ENCODE measurements at places on chromosomes 16 and 17.

DNA sequence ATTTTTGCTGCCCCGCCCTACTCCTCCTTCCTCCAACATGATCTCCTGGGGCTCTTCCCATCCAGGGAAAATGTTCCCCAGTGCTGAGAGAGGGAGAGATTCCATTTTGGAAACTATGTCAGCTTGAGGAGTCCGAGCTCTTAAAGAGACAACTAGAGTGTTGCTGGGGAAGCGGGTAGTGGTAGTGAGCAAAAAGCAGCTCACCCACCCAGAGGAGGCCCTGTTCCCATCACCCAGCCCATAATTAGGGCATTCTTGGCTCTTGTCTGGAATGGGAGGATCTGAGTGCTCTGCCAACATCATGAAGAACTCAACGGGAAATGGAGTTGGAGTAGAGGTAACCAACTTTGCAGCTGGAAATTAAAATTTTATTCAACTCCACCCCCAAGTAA, 9.1 kb upstream of the MSL1 start:
- no peak for DNase-seq

DNA sequence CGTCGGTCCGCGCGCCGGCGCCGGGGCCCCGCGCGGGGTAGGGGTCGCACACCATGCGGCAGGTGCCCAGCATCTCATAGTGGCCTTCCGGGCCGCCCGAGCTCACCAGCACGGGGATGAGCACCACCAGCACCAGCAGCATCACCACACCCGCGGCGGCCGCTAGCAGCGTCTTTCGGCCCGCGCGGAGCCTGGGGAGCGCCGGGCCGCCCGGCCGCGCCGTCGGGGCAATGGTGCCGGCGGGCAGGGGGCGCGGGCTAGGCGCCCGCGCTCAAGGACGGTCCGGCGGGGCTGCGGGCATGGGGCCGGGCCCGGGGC, 237 bp downstream of the C1QL1 start:
- DNase-seq: no peak

- DNase-seq: no peak
Measured at GRCh38 chr17:72056155-72056554, 64.7 kb upstream of the SOX9 start.

DNA sequence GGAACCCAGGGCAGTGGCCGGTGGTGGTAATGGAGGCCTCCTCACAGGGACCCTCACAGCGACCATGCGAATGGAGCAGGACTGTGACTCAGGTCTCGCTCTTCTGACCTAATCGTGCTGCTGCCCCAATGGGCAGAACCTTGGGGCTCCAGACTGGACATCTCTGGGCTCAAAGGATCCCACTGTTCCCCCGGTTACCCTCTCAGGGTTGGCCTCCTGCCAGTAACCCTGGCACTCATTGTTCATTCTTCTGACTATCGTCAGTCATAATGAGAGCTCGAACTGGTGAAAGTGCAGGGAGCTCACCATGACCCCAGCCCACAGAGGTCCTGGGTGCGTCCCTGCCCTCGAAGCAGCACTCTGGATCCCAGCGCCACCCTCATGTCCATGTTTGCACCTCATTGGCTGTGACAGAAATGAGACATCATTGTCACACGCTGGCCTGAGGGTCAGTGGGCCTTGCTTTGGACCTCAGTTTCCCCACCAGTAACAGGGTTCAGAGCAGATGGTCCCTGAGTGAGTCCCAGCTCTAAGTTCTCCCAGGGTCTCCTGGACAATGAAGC, 4.0 kb upstream of the NPRL3 start:
- DNase-seq: peak; percentile 54

- DNase-seq: no peak
Measured at GRCh38 chr17:63774969-63775265, 947 bp downstream of the DDX42 start.

DNA sequence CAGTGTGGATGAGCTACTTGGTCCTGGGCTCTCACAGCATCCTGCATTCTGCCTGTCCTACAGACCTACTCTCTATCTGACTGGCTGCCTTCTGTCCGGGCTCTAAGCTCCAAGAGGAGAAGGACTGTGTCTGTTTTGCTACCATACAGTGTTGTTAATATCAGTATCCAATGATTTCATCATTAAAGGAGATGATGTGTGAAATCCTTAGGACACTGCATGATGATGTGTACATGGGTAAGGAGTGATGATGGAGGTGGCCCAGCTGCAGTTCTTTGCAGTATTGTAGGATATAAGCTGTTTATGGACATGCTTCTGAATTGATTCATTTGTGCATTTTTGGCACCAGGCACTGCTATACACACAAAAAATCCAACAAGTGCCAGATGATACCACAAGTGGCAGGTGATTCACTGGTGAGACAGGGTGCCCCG, 536.9 kb upstream of the CDH11 start:
- no peak for DNase-seq

GRCh38 chr17:76151896-76152454, 10.9 kb upstream of the FOXJ1 start:
- DNase-seq: no peak

- no peak for DNase-seq
Measured at GRCh38 chr16:64996641-64997040, 125.2 kb downstream of the CDH11 start.

GRCh38 chr16:50282010-50282538, 15.7 kb downstream of the ADCY7 start:
- no peak for DNase-seq

DNA sequence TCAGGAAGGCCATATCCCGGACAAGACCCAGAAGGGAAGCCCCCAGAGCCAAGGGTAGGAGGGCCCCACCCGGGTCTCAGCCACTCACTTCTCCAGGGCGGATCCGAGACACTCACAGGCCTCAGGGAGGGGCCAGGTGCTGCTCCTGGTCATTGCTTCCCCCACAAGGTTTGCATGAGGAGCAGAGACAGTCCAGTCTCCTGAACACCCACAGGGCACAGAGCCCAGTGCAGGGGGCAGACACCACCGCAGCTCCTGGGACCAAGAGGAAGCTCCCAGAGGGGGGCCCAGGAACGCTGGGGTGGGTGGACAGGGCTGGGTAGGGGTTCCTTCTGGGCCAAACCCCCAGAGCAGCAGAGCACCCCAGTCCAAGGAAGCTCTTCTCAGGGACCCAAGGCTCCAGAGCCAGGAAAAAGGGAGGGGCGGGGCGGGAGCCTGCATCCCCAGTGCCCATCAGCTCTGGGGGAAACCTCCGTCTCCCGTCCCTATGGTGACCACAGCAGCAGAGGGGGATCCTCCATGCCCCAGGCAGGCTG, 709 bp upstream of the MRPL28 start:
- DNase-seq: no peak

- DNase-seq: no peak
Measured at GRCh38 chr16:62821824-62822223, 785.6 kb upstream of the CDH8 start.

GRCh38 chr17:6648181-6648580, 3.2 kb downstream of the MED31 start:
- DNase-seq: no peak

DNA sequence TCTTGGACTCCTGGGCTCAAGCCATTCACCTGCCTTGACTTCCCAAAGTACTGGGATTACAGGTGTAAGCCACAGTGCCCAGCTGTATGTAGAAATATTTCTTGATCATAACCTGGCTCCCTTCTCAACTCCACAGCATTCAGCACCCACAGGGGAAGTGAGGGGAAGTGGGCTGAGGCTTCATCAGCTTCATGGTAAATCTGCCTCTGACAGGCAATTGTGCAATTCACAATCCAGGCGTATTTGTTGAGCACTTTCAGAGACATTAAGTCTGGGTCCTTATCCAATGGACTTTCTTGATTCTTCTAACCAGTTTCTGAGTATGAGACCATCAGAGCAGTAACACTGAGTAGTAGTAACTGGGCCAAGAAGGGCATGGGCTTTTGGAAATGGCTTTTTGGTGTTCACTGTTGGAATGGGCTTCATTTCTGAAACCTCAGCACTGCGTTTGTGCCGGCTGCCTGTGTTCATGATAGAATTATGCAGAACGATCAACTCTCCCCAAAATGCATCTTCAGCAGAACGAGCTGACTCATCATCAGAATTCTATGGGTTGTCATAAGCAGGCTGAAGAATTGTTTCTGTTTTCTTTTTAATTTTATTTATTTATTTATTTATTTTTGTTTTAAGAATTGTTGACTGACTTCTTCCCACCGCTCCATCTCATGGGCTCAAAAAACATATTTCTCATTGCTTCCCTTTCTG, 28.9 kb downstream of the FAM20A start:
- no peak for DNase-seq

DNA sequence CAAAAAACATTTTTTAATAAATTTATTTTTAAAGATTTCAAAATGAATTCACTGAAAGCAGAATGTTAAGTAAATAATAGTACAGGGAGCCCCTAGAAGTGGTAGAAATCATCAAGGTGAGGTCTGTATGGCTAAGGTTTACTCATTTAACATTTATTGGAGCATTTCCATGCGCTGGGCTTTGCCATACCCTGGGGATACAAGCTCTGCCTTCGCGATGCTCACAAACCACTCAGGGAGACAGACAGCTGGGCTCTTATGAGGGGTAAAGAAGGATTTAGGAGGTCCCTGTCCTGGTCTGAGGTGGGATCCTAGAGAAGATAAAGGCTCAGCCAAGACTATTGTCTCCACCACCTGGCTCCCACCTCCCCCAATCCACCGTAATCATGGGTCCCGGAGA, 11.3 kb upstream of the LPCAT2 start:
- DNase-seq: no peak

DNA sequence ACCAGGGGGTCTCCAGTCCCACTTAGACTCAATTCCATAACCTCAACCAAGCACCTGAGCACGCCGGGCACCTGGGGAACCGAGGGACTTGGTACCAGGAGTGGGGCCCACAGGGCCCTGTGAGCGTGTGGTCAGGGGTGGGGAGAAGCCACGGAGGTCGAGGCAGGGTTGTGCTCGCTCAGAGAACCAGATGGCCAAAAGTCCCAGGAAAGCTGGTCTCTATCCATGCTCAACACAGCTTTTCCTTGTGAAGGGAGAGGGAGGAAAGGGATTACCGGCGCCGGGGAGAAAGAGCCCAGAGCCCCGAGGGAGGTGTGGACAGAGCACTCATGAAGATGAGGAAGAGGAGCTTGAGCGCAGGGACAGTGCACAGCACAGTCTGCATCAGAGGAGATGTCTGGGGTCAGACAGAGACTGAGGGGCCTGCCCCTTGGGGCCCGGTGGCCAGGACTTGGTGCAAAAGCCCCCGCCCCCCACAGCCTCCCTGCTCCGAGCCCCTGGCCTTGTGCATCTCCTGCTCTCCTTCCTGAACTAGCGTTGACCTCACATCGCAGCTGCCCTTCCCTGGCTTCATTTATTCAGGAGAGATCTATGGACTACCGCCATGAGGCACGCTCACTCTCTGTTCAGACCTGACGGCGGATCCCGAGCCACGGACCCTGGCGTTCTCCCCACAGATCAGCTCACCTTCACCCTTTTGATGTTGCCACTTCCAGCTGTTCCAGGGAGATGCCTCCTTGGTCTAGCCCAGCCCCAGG, 355.4 kb upstream of the TNRC6C start:
- no peak for DNase-seq

- no peak for DNase-seq
Measured at GRCh38 chr16:75402159-75402820, 31.0 kb downstream of the CFDP1 start.

GRCh38 chr16:86953631-86954391, 363.4 kb downstream of the C16orf95 start:
- DNase-seq: no peak

- DNase-seq: no peak
Measured at GRCh38 chr17:59760160-59760559, 52.7 kb downstream of the VMP1 start.

DNA sequence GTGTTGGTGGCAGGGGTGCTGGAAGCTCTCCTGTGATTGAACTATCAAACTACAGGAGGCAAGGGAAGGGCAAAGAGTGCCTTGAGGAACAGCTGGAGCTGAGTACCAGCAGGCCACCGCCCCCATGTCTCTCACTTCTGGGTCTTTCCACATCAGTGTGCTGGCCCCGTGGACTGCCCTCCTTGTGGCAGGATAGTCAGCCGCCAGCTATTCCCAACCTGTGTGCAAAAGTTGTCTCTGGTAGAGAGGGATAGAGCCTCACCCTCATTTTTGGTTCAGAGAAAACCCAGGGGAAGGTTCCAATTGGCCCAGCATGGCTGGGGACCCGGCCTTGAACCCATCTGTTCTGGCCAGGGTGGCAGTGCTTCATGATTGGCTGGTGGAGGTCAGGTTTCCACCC, 211.8 kb downstream of the IRF8 start:
- no peak for DNase-seq

- DNase-seq: no peak
Measured at GRCh38 chr16:351804-352520, 561 bp downstream of the AXIN1 start.

GRCh38 chr16:90004577-90004976, 14.7 kb downstream of the DBNDD1 start:
- DNase-seq: no peak

DNA sequence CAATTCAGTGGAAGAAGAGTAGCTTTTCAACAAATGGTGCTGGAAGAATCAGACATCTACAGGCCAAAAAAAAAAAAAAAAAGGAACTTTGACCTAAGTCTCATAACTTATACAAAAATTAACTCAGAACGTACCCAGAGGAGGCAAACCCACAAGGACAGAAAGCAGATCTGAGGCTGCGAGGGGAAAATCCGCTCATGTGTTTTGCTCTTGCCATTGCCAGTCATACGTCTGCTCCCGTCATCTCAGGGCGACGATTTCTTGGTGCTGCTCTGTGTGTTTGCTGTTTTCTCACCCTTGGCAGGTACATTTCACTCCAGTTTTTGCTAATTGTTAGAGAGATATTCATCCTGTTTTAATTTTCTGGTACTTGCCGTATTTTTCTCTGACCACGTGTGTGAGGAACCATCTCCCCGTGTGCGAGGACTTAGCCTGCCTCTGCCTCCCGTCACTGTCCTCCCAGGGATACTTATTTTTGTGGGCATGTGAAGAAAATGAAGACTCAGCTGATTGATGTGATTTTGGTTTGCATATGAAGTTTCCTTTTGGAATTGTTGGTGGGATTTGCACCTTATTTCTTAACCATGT, 33.4 kb upstream of the ACSF3 start:
- DNase-seq: no peak

DNA sequence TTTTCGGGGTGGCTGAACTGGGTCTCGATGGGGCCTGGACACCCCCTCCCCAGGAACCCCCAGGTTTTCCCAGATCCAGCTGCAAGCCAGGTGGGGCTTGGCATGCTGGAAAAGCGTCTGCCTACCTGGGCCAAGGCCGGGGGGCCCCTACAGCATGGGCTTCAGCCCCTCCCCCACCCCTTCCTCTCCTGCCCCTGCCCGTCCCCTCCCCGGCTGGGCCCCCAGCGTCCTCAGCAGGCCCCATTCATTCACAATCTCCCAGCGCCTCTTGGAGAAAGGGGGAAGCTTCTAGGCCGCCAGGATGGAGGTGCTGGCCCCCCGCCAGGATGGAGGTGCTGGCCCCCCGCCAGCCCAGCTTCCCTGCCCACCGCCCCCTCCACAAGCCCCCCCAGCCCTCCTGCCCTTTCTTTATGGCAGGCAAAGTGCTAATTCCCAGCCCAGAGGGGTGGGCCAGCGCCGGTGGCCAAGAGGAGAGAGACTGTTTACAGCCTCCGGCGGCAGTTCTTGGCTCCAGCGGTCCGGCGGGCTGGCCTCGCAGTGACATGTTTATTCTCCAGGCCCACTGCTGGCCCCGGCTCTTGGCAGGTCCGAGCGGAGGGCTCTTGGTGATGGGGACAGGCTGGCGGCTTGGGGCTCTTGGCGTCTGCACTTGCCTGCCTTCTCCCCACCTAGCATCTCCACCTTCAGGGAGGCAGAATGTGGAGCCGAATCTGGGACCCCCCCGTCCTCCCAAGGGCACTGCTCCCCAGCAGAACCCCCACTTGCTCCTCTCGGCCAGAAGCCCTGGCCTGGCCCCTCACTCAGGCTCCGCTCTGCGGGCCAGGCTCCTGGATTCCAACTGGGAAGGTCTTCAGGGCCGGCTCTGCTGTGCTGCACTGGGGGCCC, 94.4 kb upstream of the CIBAR2 start:
- DNase-seq: peak; percentile 57

GRCh38 chr16:26204138-26204537, 512.4 kb downstream of the HS3ST4 start:
- no peak for DNase-seq
